Stimulated activated CD4-positive, alpha-beta T cell treated with anti-CD3 and anti-CD28 coated beads, Interleukin-12 subunit alpha, Interleukin-12 subunit beta, amount 100 ng/mL, for 4 hours (primary cell): ENCODE measurements at places on chromosomes 3 and 15.

- no peak for DNase-seq
These were observed 127.0 kb downstream of the LIPC start for GRCh38 chr15:58558777-58559176.

DNA sequence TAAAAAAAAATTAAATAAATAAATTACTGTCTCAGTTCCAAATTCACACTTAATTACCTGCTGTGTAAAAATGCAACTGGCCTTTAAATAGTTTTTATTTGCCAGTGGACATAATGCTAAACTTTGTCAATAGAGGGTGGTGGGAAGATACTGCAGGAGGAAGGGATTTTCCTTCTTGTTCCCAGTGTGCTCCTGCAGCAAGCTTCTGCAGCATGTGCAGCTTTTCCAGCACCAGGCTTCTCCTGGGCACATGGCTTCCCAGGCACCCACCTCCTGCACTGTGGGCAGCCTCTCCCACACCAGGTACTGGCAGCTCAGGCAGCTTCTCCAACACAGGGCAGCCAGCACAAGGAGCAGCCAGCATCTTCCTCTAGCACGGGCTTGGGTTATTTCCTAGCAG is 29.6 kb upstream of the BBX start:
- no peak for DNase-seq

DNA sequence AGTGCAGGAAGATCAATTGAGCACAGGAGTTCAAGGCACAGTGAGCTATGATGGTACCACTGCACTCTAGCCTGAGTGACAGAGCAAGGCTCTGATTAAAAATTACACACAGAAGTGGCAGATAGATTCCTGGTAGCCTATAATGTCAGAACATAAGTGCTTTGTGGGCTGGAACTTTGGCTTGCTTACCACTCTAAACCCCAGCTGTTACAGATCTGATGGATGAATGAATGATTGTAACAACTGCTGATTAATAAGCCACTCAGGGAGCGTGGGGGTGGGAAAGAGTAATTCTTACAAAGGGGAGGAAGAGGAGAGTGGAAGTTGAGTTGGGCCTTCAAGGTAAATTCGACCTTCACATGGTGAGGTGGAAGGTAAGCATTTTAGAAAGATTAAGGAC is 40.9 kb upstream of the PTPN23 start:
- no peak for DNase-seq

DNA sequence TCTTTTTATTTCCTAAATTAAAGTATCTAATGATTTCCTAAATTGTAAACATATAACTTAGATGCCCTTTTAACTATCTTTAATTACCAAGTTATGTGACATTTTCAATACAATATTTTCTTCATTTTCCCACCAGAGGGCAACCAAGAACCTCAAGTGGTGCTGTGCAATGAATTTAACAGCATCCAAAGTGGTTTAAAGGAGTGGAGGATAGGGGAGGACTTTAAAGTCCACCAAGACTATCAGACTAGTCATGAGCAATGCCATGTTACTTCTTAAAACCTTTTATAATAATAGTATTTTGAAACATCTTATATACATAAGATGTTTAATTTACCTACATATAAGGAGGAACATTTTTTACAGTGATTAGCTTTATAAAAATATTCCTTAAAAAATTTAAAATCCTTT is 74.4 kb downstream of the DLG1 start:
- no peak for DNase-seq

DNA sequence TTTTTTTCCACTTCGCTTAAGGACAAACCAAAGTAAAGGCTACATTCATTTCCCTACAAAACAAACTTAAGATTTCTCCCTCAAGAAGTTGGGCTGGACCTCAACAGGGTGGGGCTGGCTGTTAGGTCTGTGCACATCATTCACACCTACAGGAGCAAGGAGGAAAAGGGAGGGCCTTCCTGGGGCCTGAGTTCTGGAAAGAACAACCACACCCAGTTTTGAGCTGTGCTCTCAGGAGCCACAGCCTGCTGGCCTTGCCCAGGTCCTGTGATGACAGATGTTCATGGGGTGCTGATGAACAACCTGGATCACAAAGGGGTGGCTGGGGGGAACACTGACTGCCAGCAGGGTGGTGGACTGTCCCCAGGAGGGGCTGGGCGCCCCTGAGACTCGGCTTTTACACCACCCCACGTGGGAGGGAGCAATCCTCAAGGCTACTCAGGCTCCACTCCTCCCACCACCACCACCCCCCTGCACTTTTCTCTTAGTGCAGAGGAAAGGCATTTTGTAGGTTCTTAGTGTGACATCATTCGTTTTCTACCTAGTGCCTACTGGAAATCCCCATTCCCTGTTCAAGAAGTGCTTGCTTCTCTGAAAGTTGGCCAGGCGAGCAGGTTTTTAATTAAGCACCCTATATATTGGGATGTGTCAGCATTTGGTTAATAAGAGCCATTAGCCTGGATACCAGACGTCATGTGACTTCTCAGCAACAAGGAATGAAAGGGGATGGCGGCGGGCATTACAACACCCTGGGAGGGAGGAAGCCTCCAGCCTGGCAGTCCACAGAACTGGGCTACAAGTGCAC is 35.7 kb downstream of the CCNB2 start:
- DNase-seq = no peak

DNA sequence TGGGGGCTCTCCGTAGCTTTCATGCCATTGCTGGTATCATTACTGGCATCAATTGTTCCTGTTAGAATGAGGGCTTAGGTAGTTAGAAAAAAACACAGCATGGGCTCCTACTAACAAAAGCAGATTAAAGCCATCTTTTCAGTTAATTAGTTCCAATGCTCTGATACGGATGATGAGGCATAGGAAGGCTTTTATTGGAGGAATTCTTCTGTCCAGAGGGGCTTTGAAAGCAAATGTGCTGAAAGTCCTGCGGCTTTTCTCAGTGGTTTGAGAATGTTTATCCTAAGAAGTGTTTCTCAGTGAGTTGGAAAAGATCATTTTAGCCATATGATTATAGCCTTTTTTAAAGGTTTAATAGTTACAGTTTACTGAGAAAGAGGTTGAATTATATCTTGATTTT is 198.5 kb downstream of the THSD4 start:
- no peak for DNase-seq

GRCh38 chr3:46860017-46860809 is 3.0 kb downstream of the MYL3 start:
- DNase-seq = peak; percentile 19

GRCh38 chr3:164387236-164387635 is 691.1 kb downstream of the SI start:
- DNase-seq = no peak

DNA sequence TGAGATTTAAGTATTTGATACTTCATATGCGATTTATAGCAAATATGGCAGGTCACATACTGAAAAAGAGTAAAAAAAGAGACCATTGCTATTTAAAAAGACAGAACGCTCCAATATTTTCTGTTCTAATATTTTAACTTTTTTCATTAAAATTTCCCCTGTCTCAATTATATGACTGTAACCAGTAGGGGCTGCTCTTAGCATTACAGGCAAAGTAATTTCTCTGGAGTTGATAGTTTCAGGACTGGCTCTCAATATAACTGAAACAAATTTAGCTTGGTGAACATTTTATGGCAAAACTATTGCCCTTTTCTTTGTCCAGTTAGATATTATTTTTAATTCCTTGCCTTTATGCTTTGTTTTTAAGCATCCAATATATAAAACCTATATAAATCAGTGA is 286.3 kb upstream of the ROBO2 start:
- no peak for DNase-seq
